NCI-H510A treated with DMSO at 0.1 percent for 48 hours (cell line): ENCODE measurements at places on chromosomes 2 and 18.

DNA sequence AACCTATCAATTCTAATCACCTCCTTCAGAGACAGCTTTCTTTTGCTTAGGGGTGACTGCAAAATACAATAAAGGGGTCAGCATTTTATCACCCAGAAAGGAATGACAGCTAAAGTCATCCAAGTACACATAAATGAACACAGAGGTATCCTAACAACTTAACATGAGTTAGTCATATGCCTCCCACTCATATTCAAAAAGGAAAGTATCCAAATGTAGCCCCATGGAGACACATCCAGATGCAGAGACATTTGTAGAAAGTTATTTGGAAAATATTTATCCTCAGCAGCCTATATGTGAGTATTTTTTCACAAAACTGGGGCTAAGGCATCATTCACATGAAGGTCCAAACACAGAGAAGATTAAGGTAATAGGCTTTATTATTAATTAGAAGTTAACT lies 1579.7 kb upstream of the SLC39A10 start:
- DNase-seq: no peak

DNA sequence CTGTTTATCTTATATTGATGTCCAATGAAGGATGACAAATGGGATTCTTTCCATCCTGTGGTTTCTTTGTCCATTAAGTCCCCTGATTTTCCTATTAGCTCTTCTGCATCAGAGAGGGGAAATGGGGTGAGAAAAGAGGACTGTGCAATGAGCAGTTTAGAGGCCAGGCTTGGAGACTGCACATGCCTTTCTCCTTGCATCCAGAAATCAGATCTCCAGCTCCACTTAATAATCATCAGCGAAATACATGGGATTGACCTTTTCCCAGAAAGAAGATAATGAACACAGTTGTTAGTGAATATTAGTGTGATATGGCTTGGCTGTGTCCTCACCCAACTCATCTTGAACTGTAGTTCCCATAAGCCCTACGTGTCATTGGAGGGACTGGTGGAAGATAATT lies 697.4 kb downstream of the CBLN2 start:
- no peak for DNase-seq

DNA sequence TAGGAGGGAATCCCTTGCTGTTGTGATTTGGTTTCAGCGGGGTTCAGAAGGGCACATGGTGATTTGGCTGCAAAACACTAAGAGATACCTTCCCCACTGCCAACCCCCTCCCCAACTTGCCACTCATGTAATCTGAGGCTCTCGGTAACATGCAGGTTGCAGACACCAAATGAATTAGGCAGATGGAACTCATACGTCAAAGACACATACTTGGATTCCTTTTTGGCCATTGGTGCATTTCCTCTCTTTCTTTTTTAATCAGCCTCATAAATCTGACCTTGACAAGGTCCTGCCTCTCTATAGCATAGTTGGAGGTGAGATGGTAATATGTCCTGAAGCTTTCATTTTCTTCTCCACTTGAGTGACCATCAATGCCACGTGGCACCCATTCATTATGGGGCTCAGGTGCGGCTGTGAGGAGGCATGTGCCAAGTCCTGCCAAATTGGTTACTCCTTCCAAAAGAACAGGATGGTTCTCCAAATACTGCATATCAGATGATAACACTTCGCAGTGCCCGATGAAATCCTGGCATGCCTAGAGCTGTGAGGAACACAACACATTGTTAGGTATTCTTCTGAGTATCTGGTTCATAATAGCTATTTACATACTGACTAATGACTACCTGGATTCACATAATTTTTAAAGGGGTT lies 8.3 kb upstream of the TMEM178A start:
- DNase-seq: no peak

DNA sequence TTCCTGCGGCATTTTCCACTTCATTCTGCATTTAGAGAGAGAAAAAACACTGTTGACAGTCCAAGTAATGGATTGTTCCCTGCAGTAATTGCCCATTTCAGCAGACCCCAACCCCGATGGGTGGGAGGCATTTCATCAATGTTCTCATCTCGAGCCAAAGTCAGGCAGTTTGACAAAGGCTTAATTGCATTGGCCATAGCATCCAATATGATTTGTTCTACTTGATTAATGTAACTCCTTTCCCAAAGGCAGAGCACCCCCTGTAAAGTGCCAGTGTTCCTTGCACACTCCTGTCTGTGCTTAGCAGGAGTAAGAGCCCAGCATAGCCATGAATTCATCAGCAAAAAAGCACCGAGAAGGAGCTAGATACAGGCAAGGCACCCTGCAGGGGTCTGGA lies 174.4 kb downstream of the SEPTIN10 start:
- no peak for DNase-seq

- peak; percentile 39 for DNase-seq
These were observed 193.5 kb upstream of the TCF4 start for GRCh38 chr18:55781481-55781957.
